Activated T-cell treated with anti-CD3 and anti-CD28 coated beads, Interleukin-2, amount 50 U/mL, for 72 hours (primary cell): ENCODE measurements at places on chromosomes 11 and 22. TPM values are rescaled to one million over a fixed set of nuclear protein-coding genes. Genes with fewer than 3 reads are reported as not detected.

Gene DDI1
- not detected for total RNA-seq

Gene FREY1
- 1.9 TPM for total RNA-seq

Gene TNNT3
- total RNA-seq, result 15.5 TPM

Gene DEPDC5
- 34.1 TPM for total RNA-seq

Gene MMP7
- not detected for total RNA-seq

Gene XKR3
- 0.24 TPM for total RNA-seq

Gene OR8G5
- total RNA-seq, result not detected

Gene LGR4
- total RNA-seq, result 0.05 TPM

Gene E2F8
- 15.7 TPM for total RNA-seq

Gene SNX32
- total RNA-seq, result 4.6 TPM

Gene NAALAD2
- total RNA-seq, result not detected

Gene HTATIP2
- total RNA-seq, result 75.0 TPM

Gene GGTLC3
- total RNA-seq, result not detected

Gene DNAJB7
- not detected for total RNA-seq

Gene APOL5
- not detected for total RNA-seq

Gene PLEKHB1
- total RNA-seq, result 8.5 TPM

Gene IRAG1
- total RNA-seq, result 0.09 TPM

Gene CD3G
- 128 TPM for total RNA-seq

Gene MYOD1
- not detected for total RNA-seq

Gene FCHSD2
- 47.1 TPM for total RNA-seq

Gene CHRNA10
- 1.9 TPM for total RNA-seq

Gene RFPL2
- not detected for total RNA-seq
